ENCODE measurements at places on chromosomes 2 and 18.

DNA sequence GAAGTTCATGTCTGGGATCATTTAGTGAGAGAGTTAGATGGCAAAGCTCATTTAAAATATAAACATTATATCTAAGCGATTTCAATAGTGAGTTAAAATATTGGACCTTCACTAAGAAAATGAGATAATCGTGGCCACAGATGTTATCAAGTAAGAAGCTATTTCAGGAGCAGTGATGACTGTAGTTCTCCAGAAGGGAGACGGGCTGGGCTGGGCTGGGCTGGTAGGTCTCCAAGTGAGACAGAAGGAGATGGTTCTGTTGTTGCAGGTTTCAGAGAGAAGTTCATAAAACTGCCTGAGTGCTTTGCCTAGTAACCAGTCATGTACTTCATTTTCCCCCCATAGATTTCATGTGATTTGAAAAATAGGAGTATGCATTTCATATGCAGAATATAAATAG is 130.1 kb upstream of the DAPL1 start:
- DNase-seq: peak; percentile 67

DNA sequence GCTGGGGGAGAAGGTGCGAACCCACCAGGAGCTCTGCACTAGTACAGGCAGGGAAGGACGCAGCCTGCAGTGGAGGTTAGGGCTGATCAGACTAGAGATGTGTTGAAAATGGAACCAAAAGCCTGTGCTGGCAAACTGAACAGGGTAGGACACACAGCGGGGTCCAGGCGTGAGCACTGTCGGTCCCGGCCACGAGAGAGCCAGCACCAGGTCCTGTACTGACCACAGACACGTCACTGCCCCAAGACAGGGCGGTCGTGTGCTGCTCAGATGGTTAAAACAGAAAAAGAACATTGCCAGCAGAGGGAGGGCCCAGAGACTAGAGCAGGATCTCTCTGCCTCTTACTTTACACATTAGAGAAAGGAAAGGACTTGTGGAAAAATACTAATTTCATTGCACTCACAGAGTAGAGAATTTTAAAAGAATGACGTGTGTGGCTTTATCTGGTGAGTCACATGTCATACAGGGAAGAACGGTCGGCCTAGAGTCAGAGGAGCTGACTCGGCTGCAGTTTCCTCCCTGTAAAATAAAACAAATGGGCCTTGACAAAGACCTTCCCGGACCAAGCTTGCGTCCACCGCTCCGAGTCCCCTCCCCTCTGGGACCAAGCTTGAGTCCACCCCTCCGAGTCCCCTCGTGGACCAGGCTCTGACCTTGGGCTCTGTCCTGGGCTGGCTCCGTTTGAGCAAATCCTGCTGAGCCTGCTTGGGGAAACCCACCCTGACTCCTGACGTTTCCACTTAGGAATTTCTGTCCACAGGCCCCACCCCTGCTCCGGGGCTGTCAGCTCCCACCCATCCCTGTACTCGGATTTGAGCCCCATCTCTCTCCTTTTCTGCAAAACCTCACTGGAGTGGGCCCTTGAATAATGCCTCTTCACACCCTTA is 16.7 kb upstream of the ADI1 start:
- peak; percentile 48 for DNase-seq

DNA sequence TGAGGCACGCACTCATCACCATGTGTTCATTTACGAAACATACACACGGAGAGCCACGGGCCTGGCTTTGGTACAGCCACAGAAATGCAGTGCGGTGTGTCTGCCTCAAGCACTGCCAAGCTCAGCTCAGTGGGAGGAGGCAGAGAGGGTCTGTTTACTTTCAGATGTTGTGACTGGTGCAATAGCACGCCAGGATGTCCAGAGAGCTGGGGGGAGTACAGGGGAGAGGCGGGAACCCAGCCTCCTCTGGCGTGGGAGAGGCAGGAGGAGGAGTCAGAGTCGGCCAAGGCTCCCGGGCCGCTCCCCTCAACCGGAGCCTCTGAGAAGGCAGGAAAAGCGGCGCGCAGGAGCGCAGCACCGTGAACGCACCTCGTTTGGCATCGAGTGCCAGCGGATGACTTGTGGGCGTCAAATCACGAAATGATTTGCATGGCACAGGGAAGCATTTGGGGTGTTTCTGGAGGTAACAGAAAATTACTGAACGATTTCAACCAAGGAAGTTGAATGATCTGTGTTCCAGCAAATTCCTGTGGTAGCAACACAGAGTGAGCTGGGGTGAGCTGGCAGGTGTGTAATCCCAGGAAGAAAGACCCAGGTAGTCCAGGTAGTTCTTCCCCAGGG is 143.0 kb downstream of the ZNF516 start:
- DNase-seq: no peak

GRCh38 chr2:38722271-38723061 is 28.7 kb downstream of the SRSF7 start:
- DNase-seq: no peak

DNA sequence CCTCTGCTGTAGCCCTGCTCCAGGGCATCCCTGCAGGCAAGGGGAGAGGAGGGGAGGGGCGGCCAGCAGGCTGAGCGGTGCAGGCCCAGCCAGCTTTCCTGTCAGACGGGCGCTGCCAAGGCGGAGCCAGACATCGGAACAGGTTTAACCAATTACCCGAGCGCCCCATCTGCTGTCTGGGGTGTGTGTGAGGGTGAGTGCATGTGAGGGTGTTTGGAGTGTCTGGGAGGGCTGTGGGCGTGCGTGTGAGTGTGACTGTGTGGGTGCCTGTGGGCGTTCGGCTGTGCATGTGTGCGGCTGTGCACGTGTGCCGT is 20.0 kb downstream of the EMX1 start:
- no peak for DNase-seq

DNA sequence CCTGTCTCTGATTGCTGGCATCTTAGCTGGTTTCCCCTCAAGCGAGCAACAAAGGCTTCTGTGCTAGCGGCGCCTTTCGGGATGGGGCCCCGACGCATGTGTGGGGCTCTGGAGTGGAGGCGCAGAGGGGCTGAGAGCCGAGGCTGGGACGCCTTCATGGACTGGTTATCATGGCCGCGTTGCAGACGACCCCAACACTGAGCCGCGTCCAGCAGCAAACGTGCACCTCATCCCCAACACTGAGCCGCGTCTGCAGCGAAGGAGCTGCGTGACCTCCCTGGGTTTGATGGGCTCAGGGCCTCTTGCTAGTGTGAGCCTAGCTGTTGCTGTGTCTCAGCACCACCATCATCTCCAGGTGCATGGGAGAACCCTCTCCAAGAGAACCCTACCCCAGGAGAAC is 123.7 kb upstream of the CTDP1 start:
- no peak for DNase-seq

DNA sequence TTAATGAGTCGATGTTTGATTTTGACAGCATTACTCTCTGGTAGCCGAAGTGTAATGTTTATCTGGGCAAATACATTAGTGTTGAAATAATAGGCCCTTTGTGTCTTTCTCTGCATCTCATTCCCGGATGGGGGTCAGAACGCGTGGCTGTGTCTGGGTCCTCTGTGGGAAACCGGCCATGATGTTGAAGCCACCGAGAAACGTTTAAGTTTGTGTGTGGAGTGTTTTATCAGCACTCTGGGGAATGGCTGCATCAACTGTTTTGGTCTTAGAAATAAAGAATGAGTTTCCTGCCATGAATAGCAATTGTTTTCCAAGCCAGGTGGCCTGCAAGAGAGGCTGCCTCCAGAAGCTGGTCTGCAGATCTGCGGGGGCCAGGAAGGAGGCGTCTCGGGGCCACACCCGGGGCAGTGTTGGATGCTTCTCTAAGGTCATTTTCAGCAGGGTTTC is 69.7 kb downstream of the RNF144A start:
- DNase-seq: no peak

GRCh38 chr2:8680822-8681760 is 765 bp upstream of the ID2 start:
- peak; percentile 85 for DNase-seq

DNA sequence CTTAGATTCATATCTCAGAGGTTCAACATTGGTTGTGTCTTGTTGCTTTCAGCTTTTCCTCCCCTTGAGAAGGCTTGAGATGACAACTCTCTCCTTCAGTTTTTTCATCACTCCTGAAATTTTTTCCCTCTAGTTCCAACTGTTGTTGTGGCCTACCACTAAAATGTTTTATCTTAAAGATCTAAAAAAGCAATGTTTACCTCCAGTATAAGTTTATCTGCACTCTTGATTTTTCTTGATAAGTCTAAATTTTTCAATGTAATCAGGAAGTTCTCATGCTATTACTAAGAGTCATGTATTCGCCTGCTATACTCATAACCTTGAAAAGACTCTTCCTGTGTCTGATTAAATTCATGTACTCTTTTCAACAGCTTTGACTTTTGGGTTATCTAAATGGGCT is 366.3 kb upstream of the TFPI start:
- DNase-seq: no peak

Data from cerebellar cortex (tissue), 1 donor.